ENCODE measurements at places on chromosomes 6 and 20.

GRCh38 chr20:19867074-19867473 lies 109.0 kb downstream of the RIN2 start:
- peak; percentile 39 for DNase-seq

GRCh38 chr6:42200035-42200434 lies 5.3 kb upstream of the GUCA1B start:
- DNase-seq: peak; percentile 97

DNA sequence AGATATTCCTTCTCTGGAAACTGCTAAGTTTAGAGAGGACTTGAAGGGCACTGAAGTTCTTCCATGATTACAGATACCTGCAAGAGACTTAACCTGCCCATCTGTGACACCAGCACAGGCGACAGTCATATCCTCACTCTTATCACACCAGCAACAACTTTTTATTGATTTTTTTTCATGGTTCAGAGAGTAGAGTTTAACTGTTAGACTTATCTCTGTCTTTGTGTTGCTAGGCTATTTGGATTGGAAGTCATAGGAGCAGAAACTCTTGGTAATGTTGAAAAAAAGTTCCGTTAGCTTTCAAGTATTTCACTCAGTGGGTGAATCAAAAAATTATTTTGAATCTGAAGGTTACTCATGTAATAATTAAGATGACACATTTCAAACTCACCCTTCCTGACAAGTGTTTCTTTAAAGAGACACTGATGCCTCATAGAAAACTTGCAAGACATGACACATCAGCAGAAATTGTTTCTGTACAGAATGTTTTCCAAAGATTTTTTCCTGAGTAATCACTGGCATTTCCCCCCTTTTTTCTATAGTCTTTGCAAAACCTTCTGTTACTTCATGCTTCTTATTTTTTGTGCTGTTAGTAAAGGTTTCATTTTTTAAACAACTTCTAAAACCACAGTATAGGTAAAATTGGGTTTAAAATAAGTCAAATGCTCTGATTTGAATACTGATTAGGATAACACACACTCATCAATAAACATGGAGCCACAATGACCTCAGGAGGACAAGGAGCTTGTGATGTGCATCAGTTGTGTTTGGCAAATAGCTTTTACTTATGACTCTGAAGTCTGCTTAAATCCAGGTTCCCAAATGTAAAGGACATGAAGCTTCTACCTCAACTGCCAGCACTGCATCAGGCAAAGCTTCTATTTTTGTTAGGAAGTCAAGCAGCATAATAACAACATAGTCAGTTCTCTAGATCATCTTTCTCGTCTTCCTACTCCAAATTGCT lies 252.9 kb upstream of the MAN1A1 start:
- DNase-seq: peak; percentile 57

DNA sequence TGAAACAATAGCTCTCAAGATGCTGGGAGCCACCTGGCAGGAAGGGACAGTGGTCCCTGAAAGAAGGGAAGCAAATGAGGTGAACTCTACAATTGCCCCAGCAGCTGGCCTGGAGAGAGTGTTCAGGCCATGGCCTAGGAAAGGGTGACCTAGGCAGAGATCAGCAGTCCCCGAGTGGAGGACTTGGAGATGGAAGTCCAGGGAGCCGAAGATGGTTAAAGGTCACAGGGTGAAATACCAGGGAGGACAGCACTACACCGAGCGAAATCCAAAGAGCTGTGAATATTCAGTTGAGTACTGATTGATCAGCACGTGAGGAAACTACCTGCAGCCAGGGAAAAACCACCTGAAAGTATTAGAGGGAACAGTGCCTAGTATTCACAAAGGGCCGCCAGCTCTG lies 133.1 kb downstream of the HIVEP2 start:
- DNase-seq: no peak

DNA sequence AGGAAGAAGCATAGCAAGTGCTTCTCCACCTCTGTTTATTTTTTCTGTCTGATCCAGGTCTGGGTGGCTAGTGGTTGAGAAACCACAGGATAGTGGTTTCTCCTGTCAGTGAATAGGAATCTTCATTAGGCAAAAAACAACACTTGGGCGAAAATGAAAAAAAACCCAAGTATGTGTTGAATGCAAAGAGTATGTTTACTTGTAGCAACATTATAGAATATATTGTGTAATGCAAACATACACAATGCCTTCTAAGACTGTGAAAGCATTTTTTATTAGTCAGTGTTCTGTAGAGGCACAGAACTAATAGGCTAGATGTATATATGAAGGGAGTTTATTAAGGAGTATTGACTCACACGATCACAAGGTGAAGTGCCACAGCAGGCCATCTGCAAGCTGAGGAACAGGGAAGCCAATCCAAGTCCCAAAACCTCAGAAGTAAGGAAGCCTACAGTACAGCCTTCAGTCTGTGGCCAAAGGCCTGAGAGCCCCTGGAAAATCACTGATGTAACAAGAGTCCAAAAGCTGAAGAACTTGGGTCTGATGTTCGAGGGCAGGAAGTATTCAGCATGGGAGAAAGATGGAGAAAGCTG lies 111.1 kb downstream of the UST start:
- peak; percentile 42 for DNase-seq

DNA sequence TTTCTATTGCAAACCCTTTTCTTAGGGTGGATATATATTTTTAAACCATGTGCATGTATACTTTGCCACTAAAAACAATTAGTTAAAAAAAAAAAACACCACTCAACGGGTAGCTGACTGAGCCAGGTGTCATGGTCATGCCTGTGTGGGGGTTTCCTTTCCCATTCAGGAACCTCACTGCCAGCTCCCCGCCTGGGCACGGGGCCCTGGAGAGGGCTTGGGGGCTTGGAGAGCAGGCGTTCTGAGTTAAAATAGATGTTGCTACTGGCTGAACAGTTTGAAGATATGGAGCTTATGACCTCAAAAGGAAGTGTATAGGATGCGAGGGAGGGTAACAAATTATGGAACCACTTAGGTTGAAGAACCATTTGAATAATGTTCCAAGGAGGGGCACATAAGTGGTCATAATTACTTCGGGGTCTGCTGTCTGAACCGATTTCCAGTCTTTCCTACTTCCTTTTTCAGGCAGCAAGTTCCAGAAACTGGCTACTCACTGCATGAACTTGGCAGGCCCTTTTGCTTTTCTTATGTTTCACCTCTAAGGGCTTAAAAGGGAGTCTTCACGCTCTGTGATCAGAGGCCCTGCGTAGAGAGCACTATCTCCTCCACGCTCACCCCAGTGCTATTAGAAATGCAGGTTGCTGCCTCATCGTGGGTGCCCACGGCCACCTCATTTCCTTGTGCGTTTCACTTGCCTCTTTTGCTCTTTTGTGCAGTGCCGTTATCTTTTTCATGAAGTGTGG lies 9.9 kb downstream of the STX16 start:
- peak; percentile 39 for DNase-seq

GRCh38 chr20:61042506-61043385 lies 209.3 kb upstream of the CDH4 start:
- DNase-seq: no peak

DNA sequence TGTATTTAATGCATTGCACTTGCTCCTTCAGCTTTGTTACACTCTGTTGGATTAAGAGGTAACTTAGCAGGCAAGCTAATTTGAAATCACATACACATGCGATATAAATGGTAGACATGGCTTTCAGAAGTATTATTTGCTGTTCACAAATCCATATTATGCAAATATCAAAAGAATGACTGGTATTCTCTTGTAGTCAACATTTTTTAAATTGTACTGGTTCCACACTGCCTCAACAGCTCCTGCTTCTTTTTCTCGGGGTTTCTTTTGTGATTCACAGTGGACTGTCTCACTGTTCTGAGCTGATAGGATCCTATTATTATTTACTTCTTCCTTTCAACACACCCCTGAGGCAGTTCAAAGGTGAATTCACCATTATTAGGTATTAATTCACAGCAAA lies 927.4 kb downstream of the KIF16B start:
- no peak for DNase-seq

GRCh38 chr6:145043926-145044500 lies 691.3 kb downstream of the EPM2A start:
- no peak for DNase-seq

DNA sequence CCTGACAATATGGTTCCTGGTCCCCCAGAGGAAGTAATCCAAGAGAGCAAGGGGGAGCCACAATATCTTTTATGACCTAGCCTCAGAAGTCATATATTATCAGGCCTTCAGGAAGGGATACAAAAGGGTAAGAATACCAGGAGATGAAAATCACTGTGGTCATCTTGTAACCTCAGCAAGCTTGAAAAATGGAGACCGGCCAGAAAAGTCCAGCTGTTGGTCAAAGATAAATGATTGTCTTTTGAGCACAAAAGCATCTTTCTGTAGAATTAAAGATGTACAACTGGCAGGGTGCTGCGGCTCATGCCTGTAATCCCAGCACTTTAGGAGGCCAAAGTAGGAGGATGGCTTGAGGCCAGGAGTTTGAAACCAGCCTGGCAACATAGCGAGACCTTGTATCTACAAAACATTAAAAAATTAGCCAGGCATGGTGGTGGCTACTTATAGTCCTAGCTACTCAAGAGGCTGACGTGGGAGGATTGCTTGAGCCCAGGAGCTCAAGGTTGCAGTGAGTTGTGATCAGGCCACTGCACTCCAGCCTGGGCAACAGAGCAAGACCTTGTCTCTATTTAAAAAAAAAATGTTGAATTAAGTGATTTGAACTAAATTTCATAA lies 118.0 kb upstream of the MARCKS start:
- no peak for DNase-seq
